ENCODE measurements at places on chromosomes 1 and 21.

GRCh38 chr1:19042675-19043578, 86.5 kb upstream of the IFFO2 start:
- no peak for DNase-seq

DNA sequence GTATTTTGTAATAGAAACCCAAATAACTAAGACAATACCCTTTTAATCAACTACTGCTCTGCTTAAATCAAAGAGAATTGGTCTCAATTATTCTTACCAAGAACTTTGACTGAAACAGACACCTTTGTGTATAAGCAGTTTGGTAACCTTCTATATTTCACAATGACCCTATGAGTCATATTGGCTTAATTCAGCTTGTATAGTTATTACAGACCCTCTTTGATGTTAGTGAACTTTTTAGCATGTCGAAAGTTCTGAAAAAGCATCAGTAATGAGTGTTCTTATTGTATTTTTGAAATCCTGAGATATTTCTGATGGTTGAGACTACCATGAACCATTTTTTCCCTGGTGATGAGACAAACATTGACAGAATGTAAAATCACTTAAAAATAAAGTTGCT, 43.3 kb upstream of the RABGAP1L start:
- no peak for DNase-seq

- DNase-seq = no peak
These were observed 157.8 kb upstream of the LRRC7 start for GRCh38 chr1:69409731-69410456.

GRCh38 chr1:66768965-66769364, 16.7 kb downstream of the DYNLT5 start:
- DNase-seq = no peak

DNA sequence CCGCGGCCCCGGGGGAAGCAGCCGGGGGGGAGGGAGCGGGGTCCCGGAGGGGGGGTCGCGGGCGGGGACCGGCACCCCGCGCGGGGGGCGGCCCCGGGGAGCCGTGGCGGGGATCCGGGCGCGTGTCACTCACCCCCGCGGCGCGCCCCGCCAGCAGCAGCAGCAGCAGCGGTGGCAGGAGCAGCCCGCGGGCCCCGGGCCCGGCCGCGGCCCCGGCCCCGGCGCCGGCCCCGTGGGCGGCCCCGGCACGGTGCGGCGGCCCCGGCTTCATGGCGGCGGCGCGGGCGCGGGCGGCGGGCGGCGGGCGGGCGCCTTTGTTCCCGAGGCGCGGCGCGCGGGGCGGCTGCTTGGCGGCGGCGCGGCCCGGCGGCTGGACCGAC, 252 bp downstream of the SDC3 start:
- DNase-seq = no peak

- DNase-seq = no peak
These were observed 26.3 kb upstream of the PTGFR start for GRCh38 chr1:78464449-78464891.

- DNase-seq = no peak
These were observed 41.2 kb downstream of the RHOU start for GRCh38 chr1:228776449-228776848.

DNA sequence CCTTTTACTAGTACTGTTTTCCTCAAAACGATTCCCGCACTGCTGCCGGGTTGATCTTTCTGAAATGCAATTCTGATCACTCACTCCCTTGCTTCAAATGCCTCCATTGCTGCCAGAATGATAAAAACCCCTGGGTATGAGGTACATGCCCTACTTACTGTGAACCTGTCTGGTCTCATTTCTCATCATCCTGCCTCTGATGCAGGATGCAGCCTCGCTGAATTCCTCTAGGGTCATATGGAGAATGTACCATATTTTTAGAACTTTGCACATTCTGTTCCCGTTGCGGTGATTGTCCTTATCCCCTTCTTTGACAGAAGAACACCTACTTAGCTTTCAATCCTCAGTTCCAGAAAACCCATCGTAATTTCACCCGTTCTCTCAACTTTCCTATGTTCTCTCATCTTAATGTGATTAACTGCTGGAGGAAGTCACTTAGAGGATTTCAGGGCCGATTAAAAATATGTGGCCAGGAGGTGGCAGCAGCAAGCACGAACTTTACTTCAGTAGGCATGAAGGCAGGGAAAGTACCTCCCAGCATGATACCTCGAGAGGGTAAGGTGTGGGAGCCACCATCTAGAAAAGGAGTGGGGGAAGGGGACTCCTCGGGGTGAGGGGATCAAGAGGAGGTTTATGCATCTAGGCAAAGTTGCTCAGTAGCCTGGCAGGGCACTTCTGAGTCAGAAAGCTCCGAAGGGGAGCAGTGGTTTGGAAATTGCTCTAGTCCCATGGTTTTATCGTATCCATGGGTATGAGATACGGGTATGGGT, 361.5 kb upstream of the ZP4 start:
- peak; percentile 85 for DNase-seq

- no peak for DNase-seq
These were observed 9.1 kb upstream of the RAB7B start for GRCh38 chr1:206012086-206012859.

DNA sequence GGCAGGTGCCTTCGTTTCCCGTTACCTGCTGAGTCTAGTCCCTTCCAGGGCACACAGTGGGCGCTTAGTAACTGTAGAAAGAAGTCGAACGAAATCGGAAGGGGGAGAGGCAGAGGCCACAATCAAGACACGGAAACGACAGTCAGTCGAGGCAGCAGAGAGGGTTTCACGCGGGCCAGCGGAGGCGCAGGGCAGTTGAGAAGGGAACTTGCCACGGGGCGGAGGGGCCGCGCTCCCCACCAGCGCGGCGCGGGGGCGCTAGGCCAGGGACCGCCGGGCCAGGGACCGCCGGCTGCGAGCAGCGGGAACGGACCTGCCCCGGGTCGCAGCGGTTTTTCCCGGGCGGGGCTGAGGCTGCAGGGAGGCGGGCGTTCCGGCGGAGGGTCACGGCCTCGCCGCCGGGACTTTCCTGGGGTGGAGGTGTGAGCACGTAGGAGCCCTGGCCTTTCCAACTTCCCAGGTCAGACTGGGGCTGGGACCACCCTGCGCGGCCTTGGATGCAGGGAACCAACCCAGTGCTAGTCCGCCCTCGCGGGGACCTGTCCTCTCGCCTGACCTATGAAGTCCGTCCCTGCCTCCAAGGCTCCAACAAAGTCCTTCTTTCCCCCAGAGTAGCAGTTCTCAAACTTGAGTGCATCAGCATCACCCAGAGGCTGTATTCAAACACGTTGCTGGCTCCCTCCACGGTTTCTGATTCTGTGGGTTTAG, 150.1 kb upstream of the FGGY start:
- peak; percentile 9 for DNase-seq

DNA sequence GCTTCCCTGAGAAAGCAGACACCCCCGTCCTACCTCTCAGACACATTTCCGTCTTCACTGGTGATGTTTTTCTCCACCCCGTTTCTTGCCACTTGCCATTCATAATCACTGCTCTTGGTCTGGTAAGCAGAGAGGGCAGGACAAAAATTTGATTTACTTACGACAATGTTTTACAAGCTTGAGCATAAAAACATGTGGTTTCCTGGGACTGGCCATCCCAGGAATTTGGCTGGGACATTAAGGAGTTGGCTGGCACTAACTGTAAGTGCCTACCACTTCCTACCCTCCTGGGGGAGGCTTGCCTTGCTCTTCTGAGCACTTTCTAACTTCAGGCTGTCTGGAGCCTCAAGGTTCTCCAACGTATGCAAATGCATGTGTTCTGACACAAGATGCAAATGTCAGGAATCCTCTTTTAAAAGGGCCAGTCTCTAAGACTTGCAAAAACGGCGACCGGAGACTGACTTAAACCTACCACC, 24.2 kb downstream of the ZBTB18 start:
- DNase-seq = no peak

GRCh38 chr1:233389893-233390292, 62.4 kb downstream of the MAP3K21 start:
- no peak for DNase-seq

GRCh38 chr1:116325922-116326321, 47.1 kb upstream of the ATP1A1 start:
- DNase-seq = no peak

DNA sequence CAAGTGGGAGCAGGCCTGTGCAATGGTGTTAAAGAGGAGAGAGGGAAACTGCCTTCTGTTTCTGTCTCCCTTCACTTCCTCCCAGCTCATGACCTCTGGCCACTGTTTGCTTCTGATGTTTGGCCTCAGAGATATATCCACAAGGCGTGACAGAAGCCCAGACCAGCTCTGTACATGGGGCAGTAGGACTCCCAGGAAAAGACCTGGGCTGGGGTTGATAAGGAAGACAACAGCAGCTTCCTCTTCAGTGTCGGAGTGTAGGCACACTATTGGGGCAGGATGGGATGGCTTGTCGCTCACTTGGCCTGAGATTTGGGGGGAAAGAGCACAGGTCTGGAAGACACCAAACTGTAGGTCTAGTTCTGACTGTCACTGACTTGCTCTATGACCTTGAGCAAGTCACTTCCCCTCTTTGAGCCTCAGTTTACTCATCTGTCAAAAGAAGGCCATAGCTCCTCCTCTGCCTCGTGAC, 67.8 kb upstream of the KLHDC7A start:
- no peak for DNase-seq

DNA sequence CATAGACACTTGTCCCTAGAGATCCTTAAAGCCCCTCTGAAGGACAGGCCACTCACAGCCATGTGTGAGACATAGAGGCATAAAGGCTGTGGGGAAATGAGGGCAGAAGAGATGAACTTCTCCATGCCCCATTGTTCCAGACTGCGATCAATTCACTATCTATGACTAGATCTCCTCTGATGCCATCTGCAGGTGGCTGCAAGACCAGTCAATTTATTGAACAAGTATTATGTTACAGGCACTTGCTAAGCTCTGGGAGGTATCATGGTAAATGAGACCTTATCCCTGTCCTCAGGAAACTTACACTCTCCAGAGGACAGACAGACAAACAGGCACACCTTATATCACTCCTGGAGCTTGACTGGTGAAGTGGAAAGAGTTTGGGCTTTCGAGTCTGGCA, 22.9 kb downstream of the UBIAD1 start:
- no peak for DNase-seq

DNA sequence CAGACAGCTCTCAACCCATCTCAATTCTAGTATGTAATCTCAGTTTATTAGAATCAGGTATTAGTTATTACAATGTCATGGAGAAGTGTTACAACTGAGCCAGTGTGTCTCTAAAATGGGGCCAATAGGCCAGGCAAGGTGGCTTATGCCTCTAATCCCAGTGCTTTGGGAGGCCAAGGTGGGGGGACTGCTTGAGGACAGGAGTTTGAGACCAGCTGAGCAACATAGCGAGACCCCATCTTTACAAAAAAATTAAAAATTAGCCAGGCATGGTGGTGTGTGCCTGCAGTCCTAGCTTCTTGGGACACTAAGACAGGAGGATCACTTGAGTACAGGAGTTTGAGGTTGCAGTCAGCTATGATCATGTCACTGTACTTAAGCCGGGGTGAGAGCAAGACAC, 104.9 kb downstream of the BCAR3 start:
- no peak for DNase-seq

DNA sequence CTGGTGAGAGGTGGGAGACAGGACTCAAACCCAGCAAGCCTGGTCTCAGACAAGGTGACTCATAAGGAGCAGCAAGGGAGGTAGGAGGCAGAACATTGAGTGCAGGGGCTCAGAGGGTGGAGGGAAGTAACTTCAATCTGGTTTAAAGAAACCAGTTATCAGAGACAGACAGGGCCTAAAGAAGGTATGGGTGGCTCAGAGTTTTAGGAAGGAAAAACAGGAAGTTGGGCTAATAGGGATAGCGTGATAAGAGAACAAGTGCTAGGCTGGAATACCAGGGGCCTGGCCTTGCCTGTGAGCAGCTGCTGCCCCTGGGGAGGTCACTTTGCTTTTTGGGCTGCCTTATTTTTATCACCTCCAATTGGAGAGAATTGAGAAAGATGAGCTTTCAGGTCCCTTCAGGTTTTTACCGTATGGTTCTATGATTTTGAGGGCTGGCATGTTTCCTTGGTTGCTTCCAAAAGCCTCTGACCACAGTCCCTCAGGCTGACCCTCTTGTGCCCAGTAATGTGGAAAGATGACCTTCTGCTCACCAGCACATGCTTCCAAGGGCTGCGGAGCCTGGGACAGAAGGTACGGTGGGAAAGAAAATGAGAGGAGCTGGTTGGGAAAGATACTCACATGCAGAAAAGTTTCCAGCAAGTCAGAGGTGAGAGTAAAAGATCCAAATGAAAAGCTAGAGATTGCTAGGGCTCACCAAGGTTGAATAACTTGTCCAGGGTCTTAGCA, 77.0 kb downstream of the DDR2 start:
- DNase-seq = no peak

- no peak for DNase-seq
These were observed 8.7 kb upstream of the ZNF691 start for GRCh38 chr1:42837709-42838108.

DNA sequence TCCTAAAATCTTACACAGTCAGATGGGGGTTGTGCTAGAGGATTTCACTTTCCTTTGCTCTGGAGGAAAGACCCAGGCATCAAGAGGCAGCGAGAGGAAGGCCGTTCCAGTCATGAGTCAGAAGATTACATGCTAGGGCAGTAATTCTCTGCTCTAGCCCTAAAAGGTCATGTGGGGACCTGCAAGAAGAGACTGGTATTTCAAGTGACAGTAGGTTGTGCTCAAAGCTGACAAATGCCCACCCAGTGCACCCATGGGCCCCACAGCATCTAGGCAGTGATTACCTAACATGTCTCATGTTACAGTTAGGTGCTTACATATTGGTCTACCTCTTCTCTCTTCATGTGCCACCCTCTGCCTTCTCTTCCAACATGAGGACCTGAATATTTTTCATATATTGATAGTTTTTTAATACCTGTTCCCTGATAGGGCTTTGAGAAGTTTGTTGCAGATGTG, 99.7 kb upstream of the BEND5 start:
- no peak for DNase-seq

GRCh38 chr1:44842486-44842861, 579 bp downstream of the PTCH2 start:
- no peak for DNase-seq

GRCh38 chr1:67814121-67814772, 19.0 kb downstream of the GNG12 start:
- no peak for DNase-seq

DNA sequence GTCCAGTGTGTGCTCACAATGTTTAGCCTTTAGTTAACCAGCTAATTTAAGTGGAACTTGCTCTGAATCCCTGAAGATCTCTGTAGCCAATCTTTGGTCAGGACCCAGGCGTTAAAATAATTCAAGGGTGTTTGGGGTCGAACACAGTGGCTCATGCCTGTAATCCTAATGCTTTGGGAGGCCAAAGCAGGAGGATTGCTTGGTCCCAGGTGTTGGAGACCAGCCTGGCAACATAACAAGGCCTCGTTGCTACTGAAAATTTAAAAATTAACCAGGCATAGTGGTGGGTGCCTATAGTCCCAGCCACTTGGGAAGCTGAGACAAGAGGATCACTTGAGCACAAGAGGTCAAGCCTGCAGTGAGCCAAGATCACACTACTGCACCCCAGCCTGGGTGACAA, 94.3 kb downstream of the ITSN1 start:
- no peak for DNase-seq

- DNase-seq = no peak
These were observed 59.5 kb downstream of the PTGS2 start for GRCh38 chr1:186620566-186621350.

DNA sequence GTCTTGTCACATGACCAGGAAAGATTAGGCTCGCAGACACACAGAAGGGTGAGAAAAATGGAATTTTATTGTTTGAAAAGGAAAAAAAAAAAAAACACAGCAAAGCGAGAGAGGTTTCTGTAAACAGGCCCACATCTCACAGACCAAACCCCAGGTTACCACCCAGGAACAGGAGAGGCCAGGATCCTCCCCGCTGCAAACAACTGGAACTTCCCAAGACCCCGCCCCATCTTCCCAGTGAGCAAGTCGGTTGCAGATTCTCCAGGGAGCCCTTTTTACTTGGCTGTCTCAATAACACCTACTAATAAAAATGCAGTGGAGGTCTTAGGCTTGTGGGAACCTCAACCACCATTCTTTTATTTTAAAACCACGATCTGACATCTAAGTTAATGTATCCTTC, 84.7 kb upstream of the ETS2 start:
- no peak for DNase-seq
